Progenitor cell of endocrine pancreas (in vitro differentiated cells): ENCODE measurements at places on chromosomes 1 and 21. TPM values are rescaled to one million over a fixed set of nuclear protein-coding genes. Genes with fewer than 3 reads are reported as not detected.

- DNase-seq, result no peak
Measured at GRCh38 chr1:177905686-177906085, 64.2 kb downstream of the SEC16B start.

GRCh38 chr1:228747301-228747935, 12.1 kb downstream of the RHOU start:
- DNase-seq, result no peak

DNA sequence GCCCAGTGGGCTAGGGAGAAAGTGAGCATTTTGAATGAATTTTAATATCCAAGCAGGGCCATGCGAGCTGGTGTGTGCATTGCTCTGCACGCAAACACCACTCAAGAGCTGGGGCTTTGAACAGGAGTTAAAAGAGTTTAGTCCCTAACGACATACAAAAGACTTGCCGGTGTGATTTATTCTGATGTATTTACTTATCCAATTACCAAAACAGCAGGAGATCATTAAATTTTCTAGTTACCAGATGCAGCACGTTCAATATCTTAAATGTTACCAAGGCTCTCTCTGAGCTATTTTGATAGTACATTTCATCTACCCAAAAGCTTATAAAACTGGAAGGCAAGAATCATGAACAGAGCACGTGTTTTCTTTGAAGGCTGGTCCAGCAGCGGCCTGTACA, 30.0 kb upstream of the DMRTA2 start:
- no peak for DNase-seq

- no peak for DNase-seq
Measured at GRCh38 chr1:218249338-218250140, 35.6 kb upstream of the RRP15 start.

DNA sequence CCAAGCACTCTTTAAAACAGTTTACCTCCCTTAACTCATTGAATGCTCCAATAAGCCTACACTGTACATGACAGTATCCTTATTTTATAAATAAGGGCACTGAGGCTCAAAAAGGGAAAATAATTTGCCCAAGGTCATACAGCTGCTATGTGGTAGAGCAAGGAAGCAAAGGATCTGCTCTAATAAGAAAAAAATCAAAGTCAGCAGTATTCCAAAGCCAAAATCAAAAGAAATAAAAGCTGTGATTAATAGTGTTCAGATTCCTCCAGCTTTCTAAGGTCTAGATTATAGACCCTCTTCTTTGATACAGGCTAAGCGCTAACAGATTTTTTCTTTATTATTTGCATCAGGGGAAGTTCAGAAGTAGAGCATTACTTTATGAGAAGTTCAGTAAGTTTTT, 39.3 kb downstream of the IL12RB2 start:
- DNase-seq, result no peak

Gene SIM2
- total RNA-seq, result 0.31 and 0.38 TPM in 2 replicates

Gene C1orf115
- total RNA-seq, result 9.7 and 9.8 TPM in 2 replicates

Gene FAM43B
- total RNA-seq, result 0.10 and 0.16 TPM in 2 replicates

Gene SLC30A2
- total RNA-seq, result 0.13 and 0.17 TPM in 2 replicates
